CD4-positive, alpha-beta T cell treated with Interleukin-2 at 100 ng/mL for 4 hours (primary cell): ENCODE measurements at places on chromosomes 4 and X.

DNA sequence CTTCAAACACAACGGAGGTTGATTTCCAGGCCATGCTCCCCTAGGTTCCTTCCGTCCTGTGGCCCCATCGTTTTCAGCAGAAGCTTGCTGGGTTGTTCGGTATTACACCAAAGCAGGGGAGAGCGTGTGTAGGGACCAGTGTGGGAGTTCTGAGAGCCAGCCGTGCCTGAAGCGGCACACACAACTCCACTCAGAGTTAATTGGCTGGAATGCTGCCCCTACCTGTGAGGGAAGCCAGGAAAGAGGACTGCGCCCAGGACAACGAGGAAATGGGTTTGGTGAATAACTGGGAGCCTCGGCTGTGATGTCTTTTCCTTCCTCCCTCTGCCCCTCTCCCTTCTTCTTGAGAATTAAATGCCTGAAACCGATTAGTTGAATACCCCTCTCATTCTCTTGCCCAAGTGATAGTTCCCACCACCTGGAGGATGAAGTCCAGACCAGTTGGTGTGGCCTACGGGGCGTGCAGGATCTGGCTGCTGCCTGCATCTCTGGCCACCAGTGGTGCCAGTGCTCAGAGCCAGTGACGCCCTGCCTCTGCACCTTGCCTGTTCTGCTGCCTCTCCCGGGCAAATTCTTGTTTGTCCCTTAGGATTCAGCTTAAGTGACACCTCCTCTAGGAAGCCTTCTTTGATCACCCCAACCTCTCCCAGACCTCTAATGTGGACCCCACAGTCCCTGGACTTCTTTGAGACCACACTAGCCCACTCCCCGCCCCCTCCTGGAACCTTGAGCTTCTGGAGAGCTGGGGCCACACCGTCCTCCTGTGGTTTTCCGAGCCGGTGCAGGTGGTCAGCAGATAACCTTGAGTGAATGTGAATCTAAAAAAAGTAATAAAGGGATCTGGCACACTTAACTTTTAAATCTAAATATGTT, 33.6 kb downstream of the TBC1D14 start:
- no peak for DNase-seq

GRCh38 chrX:85112293-85112692, 108.6 kb downstream of the APOOL start:
- DNase-seq, result no peak

DNA sequence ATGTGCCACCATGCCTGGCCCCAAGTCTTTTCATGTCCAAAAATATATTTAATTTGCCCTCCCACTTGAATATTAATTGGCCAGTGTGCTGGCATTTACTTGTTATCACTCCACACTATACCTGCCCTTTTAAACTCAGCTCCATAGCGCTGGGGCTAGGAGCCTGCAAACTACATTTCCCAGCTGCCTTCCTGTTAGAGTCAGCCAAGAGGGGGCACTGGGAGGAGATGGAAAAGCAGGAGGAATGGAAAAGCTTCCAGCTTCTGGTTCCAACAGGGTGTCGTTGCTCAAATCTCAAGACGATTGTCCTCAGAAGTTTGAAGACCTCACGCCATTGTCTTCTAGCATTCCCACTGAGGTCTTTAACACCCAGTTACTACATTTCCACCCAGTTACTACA, 315.5 kb downstream of the BCOR start:
- DNase-seq, result no peak

DNA sequence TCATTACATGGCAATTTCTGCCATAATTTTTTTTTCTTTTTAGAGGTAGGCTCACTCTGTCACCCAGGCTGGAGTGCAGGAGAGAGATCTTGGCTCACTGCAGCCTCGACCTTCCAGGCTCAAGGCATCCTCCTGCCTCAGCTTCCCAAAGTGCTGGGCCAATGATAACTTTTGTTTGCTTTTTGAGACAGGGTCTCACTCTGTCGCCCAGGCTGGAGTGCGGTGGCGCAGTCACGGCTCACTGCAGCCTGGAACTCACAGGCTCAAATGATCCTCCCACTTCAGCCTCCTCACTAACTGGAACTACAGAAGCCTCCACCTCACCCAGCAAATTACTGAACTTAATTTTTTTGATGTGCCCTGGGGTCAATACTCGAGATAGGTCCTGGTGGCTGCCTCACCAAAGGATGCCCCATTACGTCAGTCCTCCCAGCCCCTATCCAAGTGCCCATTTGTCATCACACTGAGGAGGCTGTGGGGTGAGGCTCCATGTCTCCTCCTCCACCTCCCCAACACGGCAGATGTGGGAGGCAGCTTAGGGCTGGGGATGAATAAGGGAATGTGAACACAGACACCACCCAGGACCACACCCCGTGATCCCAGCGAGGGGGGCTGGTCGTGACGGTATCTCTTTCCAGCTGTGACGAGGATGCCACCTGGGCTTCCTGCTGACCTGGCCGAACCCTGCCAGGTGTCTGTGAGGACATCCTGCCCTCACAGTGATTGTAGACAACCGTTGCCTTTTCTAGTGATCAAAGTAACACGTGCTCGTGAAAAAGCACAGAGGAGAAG, 12.4 kb upstream of the NKX1-1 start:
- no peak for DNase-seq

DNA sequence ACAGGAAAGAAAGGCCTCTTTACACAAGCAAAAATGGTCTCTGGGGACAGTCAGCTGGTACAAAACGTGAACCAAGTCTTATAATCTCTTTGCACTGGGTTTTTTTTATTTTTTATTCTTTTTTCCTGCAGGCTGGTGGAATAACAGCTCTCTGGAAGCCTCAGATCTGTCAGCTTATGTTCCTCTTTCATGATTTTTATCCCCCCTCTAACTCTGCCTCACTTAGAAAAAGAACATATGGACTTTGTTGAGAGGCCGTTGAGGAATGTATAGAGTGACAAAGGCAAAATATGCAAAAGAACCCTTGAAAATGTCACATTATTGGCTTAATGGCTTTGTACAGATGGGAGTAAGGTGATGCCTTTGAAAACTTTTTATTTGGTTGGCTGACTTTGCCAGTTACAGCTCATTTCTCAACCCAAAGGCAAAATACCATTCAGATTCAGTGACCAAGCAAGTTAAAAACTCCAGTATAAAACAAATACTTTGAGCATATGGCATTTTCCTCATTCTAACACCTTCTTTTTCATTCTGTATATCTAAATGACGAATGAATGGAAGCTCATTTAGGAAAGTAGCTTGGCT, 111.1 kb downstream of the RNF150 start:
- no peak for DNase-seq

DNA sequence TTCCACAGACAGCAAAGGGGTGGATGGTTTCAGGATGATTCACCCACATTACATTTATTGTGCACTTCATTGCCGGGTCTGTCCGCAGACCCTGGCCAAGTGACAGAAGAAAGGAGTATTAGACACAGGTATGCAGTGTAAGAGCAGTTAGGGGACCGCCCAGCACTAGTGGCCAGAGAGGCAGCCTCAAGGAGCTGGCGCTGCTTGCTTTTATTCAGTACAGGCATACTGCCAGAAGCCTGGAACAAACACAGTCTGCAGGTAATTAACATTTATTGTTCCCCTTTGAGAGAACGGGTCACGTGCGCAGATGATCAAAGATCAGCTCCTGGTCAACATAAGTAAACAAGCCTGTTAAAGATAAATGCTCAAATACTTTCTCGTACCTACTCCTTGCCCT, 1639.0 kb upstream of the IGFBP7 start:
- no peak for DNase-seq

DNA sequence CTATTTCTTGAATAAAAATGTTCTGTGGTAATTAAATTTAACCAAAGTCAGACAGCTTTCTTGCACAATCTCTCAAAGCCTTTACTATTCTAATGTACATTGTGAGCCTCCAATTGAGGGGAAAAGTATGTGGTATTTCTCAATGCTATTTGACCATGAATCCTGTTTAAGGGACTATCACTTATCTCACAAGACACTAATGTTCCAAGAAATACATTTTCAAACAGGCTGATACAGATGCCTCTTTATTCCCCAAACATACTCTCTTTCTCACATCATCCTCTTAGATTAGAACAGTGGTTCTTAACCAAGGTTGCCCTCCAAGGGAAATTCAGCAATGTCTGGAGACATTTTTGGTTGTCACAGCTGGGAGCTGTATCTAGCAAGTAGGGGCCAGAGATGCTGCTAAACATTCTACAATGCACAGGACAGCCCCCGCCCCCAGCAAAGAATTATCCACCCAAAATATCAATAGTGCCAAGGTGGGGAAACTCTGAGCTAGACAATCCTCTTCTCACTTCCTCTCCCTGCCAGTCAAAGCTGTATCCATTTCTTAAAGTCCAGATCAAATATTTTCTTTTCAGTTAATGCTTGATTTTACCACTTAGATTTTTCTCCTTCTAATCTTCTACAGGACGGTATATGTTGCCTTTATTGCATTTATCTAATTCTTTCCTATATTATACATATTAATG, 129.2 kb upstream of the TRIM2 start:
- no peak for DNase-seq

DNA sequence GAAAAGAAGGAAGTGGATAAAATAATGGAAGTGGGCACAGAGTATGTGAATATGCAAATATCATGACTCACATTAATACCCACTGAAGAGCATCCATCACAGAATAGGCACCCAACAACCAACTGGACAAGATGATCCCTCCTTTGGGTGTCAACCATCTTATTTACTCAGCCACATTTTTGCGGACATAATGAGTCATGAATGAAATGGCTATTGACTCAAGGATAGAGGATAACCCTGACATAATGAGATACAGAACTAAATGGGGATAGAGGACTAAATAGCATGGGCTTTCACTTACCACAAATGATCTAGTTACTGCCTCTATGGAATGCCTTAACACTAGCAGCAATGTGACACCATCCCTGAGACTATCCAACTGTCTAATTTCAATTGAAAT, 224.7 kb downstream of the ANTXR2 start:
- no peak for DNase-seq

DNA sequence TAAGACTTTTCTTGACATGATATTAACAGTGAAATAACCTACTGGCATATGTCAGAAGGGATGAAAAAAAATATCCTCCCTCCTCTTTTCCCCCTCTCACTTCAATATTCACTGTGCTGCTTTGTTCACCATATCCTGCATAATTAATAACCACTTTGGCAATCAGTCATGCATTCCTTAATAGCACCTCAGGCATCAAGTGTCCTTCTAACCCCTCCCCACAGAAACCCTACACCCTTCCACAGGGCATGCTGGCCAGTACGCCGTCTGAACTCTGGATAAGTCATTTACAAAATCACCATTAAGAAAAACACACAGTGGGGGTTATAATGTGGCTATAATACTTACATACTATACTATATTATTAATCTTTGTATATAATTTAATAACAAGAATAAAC, 165.9 kb downstream of the PDGFC start:
- no peak for DNase-seq

DNA sequence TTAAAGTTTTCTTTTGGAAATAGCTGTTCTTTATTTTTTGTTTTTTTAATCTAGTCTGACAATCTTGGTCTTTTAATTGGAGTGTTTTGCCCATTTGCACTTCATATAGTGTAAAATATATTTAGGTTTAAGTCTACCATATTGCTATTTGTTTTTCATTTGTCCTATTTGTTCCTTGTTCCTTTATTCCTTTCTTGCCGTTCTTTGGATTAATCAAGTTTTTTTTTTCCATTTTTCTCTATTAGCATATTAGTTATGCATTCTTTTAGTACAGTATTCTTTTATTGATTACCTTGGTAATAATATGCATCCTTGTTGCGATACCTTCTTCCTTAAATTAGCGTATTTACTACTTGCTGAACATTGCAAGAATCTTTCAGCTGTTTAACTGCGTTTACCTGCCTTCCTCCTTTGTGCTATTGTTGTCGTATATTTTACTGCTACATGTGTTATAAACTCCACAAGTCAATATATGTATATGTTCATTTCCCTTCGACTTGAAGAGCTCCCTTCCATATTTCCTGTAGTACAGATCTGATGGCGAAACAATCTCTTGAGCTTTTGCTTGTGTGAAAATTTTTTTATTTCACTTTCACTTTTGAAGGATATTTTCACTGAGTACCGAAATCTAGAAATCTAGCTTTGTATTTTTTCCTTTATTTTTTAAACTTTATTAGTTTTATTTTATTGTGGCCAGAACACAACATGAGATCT, 23.9 kb upstream of the RNF212 start:
- peak; percentile 29 for DNase-seq

DNA sequence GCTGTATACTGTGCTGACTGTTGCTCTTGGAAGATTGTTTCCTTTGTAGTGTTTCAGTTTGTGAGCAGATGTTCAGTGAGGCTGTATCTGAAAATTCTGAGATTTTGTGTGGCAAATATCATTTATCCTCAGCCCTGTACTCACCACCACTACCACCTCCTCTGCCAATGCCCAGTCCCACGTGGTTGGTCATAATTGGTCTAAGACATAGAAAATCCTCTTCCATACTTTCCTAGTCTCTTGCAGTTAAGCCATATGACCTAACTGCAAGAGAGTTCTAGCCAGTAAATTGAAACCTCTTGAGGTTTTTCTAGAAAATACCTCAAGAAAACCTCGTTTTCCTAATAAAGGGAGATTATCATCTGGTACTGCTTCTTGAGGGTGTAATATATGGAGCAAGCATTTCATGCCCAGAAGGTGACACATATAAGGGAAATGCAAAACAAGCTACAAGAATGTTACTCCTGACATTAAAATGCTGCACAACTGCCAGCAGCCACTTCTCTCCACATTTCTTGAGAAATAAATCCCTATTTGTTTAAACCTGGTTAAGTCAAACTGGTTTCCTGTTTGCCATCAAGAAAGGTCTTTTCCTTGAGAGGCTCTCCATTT, 32.8 kb downstream of the ABCE1 start:
- DNase-seq, result peak; percentile 14

- no peak for DNase-seq
Observed at GRCh38 chrX:54470054-54470760, 25.8 kb downstream of the FGD1 start.

GRCh38 chrX:15206306-15206705, 63.6 kb downstream of the ASB9 start:
- peak; percentile 11 for DNase-seq

DNA sequence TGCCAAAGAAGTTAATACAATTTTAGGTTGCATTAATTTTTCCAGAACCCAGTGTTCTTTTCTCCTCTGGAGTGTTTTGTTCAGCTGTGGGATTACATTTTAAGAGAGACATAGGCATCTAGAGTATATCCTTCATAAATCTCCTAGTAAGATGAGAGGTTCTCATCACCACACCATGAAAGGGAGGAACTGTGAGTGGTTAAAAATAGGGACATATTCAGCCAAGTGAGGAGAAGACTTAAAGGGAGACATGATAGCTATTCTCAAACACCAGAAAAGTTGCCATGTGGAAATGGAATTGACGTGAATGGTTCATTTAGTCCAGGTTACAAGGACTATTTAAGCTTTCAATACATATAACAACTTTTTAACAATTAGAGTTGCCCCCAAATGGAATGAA, 6.5 kb upstream of the MRPL1 start:
- no peak for DNase-seq

DNA sequence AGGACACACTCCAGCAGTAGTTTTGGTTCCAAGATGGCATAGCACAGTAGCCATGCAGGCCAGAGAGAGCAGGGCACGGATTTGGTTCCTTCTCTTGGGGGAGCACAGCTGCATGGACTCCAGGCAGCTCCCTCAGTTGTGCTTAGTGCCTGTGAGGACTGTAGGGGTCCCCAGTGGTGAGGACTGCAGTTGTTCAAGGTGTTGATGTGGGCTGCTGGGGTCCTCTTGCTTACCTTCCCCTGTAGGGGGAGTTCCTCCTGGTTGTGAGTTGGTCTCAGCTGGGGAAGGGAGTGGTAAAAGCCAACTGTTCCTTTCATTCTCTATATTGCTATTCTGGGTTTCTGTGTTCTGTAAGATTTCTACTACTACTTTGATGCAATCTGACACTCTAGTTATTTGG, 606.5 kb downstream of the MAGEB5 start:
- DNase-seq, result no peak
